Anterior cingulate cortex (tissue), 58 donors: ENCODE measurements at places on chromosomes 7 and 10.

DNA sequence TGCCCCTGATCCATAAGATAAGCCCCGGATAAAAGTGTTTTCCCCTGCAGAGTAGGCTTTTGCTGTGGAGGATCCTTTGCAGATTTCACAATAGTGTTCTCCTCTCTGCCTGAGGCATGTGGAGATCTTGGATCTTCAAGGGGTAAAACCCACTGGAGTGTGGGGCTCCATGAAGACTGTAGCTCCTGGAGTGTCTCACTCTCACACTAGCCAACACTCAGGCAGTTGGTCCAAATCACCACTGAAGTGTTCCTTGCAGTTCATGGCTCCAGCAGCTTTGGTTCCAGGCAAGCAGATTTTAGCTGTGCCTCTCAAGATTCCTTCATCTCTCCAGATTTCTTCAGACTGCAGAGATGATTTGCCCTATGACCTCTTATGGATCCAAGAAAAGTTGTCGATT, 665.3 kb downstream of the TNS3 start:
- DNase-seq = no peak

DNA sequence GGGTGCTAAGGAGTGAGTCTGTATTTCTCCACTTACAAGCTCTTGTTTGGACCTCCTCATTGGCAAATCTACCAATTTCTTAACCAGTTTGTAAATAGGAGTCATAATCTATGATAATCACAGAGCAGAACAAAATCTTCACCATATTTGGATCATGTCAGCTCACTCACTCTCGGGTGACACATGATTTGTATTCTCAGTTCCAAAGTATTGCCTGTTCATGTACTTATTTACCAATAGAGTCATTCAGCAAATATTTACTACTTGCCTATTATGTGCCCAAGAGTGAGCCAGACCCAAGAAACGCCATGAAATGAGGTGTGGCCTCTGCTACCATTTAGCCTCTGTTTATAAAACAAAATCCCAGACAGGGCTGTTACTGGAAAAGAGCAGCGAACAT, 114.8 kb downstream of the TSPAN12 start:
- no peak for DNase-seq

DNA sequence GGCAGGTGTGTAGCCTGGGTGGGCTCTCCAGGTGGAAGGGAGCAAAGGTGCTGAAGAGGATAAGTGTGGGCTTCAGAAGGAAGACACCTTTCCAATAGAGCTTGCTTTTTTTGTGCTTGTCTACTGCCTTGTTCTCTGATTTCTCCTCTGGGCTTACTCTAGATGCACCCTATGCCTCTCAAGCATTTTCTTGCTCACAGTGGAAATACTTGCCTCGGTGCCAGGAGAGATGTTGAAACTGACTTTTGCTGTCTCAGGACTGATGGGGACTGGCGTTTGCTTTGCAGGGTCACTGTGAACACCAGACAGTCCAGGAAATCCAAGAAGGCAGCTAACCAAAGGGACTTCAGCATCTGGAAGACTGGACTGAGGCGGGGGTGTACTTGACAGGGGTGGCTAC, 187.9 kb downstream of the SNX10 start:
- no peak for DNase-seq

- DNase-seq = no peak
Observed at GRCh38 chr7:30928254-30928872, 16.7 kb downstream of the AQP1 start.

GRCh38 chr10:74816824-74817498, 9.4 kb upstream of the KAT6B start:
- DNase-seq = no peak

- DNase-seq = no peak
Observed at GRCh38 chr7:151351027-151351426, 9.4 kb downstream of the NUB1 start.

- DNase-seq = no peak
Observed at GRCh38 chr7:6479067-6479466, 31.3 kb upstream of the DAGLB start.

DNA sequence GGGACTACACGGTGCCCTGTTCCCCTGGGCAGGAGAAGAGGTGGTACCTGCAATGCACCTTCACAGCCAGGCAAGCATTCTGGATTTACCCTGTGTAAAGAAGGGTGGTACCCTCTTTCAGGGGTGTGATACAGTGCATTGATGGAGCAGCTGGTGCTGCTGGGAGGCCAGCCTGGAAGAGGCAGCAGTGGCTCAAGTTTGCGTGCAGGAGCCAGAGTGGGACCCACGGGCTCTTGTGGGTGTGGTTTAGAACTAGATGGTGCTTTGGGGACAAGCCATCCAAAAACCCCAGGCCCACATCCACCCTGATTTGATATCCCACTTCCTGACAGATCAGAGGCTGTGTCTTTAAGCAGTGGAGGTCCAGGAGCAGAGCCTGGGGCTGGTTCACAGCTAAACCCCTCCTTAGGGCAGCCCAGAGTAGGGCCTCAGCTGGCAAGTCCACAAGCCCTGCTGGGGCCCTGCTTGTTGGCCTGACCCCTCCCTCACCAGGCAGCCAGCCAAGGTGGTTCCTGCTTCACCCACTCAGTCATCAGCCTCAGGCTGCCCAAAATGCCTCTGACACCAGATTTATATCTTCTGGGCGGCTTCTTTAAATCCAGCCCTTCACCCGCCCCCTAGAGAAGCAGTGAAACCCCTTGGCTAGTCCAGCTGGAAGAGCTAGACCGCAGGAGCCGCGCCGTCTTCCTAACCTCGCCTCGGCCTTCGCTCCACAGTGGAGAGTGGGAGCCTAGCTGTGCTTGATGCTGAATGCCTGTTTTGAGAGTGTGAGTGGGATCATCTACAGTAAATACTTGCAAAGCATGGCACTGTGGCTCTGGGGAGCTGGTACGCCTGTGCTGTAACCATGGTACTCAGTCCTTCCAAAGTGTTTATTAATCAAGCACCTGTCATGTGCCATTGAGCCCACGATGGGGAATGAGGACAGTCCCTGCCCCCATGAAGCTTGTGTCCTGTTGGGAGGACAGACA, 1.4 kb upstream of the ASIC3 start:
- no peak for DNase-seq

- no peak for DNase-seq
Observed at GRCh38 chr10:8066124-8066523, 11.6 kb downstream of the GATA3 start.

GRCh38 chr10:116186273-116186672, 86.7 kb downstream of the GFRA1 start:
- DNase-seq = no peak

DNA sequence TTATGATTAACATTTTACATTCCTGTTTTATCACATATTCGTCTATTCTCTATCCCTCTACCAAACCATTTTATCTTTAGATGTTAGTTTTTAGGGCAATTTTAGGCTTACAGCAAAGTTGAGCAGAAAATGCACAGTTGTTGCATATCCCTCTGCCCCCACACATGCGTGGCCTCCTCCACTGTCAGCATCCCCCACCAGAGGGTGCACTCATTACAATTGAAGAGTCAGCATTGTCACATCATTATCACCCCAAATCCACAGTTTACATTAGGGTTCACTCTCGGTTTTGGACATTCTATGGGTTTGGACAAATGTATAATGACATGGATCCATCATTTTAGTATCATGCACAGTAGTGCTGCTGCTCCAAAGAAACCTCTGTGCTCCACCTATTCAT, 86.4 kb downstream of the WDR37 start:
- no peak for DNase-seq

GRCh38 chr7:102321351-102322201, 34.7 kb downstream of the SPDYE6 start:
- no peak for DNase-seq

GRCh38 chr7:74182453-74183090, 8.4 kb downstream of the EIF4H start:
- no peak for DNase-seq

DNA sequence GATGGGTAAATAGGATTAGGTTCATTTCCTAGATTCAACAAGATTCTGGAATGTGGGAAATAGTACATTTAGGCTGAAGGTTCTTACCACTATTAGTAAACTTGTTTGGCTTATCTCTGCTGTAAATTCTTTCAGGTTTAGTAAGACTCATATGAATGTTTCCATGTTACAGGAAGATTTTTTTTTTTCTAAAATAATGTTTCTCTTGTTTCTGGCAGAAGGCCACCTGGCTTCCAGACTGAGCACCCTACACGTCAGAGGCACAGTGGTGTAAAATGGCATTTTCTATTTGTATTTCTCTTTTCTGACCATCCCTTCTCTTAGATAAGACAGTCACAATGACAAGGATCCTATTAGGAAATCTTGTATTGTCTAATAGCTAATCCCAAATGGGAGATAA, 22.7 kb upstream of the AASS start:
- no peak for DNase-seq

DNA sequence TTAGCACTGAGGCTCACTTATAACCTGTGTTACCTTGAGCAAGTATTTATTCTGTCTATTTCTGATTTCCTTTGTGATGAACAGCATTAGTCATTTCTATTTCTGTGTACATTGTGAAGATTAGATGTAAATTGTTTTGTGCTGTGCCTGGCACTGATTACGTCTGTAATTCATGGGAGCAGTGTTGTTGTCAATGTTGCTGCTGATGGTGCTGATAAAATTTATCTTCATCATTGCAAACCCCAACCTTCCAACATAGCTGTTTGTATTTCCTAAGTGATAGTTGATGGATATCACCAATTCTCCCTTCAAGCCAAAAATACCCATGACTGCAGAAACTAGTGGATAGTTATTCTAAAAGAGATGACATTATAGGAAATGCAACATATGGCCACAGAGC, 400.5 kb upstream of the GRM3 start:
- no peak for DNase-seq
